ENCODE measurements at places on chromosomes 2 and 18.

GRCh38 chr2:222271854-222272253 is 26.9 kb downstream of the PAX3 start:
- no peak for DNase-seq

- DNase-seq, result no peak
These were observed at the start of gene NEUROD1 for GRCh38 chr2:181680055-181680936. TSS of gene NEUROD1 (minus strand) at chr2:181680517. CDS start at chr2:181678860, 1,657 bp downstream.

DNA sequence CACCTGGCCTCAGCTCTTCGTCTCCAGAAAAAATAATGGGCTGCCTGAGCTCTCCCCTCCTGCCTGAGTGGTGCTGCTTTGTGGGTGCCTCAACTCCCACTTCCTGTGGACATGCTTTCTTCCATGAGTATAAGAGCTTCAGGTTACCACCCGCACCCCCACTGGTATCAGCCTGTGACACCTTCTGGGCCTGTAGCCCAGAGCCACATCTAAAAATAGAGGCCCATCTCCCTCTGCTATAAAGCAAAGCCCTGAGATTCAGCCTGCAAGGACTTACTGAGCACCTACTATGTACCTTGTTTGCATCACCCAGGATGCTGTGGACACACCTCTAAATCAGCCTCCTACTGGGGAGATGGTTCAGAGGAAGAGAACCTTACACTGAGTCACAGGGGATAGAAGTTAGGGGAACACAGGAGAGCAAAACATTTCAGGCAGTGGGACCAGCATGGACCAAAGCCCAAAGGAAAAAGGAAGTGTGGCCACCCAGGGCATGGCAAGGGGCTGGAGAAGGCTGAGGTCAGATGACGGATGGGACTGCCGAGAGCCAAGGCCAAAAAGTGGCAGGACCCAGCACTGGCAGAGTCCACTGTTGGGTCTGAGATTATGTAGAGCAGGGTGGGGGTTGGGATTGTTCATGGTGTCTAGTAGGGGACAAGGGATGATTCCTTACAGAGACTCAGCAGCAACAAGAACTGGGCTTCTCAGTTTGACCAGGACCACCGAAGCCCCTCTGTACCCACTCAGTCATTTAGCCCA is 123.7 kb upstream of the PPP1CB start:
- no peak for DNase-seq

- DNase-seq, result peak; percentile 10
These were observed 131.9 kb downstream of the EVA1A start for GRCh38 chr2:75428646-75429443.

GRCh38 chr2:64987956-64988419 is 1.2 kb upstream of the SLC1A4 start:
- no peak for DNase-seq

DNA sequence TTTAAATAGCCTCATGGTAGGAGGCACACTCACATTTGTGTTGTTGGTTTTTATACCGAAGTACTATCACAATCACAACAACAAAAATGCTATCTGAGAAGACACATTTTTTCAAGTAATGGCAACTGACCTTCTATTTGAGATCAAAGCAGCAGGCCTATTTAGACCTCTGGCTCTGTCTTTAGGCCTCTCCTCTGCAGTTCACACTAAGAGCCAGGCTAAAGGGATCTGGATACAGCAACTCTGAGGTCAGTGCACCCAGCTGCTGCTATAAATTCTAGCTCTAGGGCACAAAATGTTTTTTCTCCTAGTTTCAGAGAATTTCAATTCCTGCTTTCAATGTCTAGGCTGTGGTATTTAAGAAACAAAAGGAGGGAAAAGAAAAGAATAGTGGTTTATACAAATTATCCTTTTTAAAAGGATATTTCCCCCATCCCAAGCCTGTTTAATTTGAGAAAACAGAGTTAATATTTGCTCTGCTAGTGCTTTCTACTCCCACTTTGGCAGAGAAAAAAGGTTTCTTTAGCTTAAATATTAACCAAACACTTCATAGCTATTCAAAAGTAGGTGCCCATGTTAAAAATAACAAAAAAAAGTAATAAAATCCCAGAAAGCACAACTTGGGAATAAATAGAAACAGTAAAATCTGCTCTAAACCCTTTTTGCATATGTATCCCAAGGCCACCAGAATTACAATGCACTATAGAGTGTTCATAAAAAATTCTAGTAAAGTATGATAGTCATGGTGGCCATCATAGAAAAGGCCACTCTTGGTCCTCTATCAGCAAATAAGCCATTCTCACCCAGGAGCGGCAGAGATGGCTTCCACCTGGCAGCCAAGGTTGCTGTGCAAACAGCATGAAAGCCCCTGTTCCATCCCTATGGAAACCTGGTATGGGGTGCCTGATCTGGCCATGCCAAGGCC is 293.6 kb upstream of the SESTD1 start:
- no peak for DNase-seq

GRCh38 chr2:25972049-25972823 is 10.1 kb downstream of the KIF3C start:
- no peak for DNase-seq

GRCh38 chr2:208807756-208808155 is 401.2 kb downstream of the PTH2R start:
- DNase-seq, result no peak

GRCh38 chr2:224883172-224883516 is 159.1 kb downstream of the DOCK10 start:
- no peak for DNase-seq

DNA sequence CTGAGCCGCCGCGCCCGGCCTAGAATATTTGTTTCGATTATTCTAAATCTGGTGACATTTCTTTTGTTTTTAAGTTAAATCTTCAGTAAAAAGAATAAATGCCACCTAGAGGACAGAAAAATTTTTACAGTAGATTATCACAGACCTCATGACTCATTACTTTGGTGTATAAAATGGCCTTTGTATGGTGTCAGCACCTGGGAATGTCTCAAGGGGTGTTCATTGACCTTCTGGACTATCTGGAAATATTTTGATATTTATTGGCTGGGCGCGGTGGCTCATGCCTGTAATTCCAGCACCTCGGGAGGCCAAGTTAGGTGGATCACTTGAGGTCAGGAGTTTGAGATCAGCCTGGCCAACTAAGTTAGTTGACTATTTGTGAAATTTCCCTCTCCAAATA is 30.3 kb upstream of the SLC30A6 start:
- DNase-seq, result no peak

- peak; percentile 54 for DNase-seq
These were observed 87.5 kb downstream of the TFCP2L1 start for GRCh38 chr2:121197369-121198091.
